Fibroblast of skin of abdomen (primary cell): ENCODE measurements at places on chromosomes 5 and 9.
A peak's percentile ranks its signal among the peaks of the same experiment; 100 is the strongest.

- no peak for DNase-seq
Measured at GRCh38 chr9:6605202-6605601, 40.3 kb downstream of the GLDC start.

DNA sequence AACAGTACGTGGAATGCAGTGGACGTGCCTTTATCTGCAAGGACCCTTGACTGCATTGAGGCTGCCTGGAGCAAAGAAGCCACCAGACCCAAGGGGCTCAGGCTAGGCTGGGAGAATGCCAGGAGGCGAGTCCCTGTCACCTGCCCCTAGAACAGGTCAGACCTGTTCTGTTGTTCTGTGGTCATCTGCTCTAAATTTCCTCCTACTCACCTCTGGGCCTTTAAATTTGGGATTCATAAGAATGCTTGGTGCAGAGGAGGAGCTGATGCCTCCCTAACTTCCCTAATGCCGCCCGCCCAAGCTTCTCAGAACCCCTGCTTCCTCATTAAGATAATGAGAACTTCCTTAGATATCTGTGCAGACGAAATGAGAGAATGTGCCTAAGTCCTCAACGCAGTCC lies 32.0 kb downstream of the DAPK1 start:
- DNase-seq, result no peak

- DNase-seq, result no peak
Measured at GRCh38 chr9:78031444-78031892, at the start of gene GNAQ. Gene GNAQ (minus strand): TSS chr9:78031811. CDS start chr9:78031235, 576 bp downstream.

GRCh38 chr5:15124871-15125568 lies 253.4 kb upstream of the ANKH start:
- no peak for DNase-seq

- no peak for DNase-seq
Measured at GRCh38 chr5:128708841-128709240, 170.8 kb upstream of the FBN2 start.

DNA sequence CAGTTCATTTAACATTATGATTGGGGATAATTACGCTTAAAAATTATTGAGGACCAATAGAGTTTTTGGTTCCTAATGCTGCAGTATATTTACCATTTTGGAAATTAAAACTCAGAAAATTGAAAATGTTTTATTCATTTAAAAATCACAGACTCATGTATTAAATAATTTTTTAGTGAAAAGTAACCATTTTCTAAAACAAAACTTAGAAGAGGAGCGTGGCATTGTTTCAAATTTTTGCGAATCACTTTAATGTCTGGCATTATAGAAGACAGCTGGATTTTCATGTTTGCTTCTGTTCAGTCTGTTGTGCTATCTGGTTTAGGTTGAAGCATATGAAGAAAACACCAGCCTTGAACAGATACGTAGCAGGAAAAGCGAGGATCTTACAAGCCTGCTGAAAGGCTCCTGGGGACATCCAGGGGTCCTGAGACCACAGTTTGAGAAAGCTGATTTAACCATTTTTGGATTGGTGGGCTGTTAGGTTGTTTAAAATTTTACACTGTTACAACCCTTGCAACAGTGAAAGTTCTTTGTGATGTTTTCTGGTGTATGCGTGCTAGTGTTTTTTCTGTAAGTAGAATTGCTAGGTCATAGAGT lies 1.6 kb downstream of the ZFYVE16 start:
- DNase-seq, result peak; percentile 4

- no peak for DNase-seq
Measured at GRCh38 chr5:81896764-81897163, 75.1 kb upstream of the ATG10 start.

GRCh38 chr5:98791898-98792580 lies 18.6 kb downstream of the RGMB start:
- DNase-seq, result no peak

- DNase-seq, result no peak
Measured at GRCh38 chr5:169938439-169938838, 41.9 kb downstream of the INSYN2B start.

DNA sequence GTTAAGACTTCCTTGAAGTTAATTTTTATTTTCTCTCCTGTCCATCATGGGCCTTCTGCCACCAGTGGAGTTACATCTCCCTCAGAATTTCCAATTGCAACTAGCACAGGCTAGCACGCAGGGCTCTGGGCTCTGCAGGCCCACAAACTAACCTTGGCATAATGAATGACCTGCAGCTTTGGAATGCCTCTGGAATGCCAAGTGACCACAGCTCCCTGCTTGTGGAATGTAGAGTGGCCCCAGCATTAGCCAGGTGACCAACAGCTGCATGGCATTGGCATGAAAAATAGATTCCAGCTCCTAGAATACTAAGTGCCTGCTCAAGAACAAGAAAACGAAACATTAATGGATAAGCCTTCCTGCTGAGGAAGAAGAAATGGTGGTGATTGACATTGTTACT lies 726.1 kb downstream of the BRINP1 start:
- DNase-seq, result no peak

DNA sequence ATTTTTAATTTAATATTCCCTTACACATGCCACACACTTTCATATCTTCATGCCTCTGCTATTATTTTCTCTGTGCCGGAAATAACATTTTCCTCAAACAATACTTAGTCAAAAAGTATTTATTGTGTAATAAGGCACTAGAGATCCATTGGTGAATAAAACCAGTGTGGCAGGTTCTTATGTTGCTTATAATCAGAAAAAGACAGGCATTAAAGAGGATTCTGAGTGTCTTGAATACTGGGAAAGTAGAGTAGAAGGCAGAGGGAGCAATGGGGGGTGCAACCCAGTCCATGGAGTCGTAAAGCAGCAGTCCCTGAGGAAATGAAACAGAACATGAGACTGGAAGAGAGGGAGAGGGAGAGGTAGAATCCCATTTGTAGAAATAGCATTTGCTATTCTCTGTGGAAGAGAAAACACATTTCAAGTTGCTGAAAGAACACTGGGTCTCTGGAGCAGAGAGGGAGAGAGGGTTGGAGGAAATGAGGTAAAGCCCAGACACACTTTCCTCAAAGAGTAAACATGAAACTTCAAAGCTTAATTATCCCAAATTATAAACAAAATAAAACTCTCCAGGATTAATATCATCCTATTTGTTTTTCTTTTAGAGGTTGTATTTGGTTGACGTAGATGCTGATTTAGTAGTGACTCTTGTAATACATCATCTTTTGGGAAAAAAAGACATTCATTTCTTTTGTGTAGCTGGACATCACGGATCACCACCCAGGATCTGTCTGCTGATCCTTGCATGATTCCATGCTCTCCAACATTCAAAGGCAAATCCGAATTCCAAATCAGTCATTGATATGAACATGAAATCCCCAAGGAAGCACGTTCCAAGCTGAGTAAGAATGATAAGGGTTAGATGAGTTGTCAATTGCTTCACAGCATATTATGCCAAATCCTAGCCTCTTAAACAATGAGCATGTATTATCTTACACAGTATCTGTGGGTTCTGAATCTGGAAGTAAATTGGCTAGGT lies 37.4 kb upstream of the GRAMD2B start:
- DNase-seq, result no peak

DNA sequence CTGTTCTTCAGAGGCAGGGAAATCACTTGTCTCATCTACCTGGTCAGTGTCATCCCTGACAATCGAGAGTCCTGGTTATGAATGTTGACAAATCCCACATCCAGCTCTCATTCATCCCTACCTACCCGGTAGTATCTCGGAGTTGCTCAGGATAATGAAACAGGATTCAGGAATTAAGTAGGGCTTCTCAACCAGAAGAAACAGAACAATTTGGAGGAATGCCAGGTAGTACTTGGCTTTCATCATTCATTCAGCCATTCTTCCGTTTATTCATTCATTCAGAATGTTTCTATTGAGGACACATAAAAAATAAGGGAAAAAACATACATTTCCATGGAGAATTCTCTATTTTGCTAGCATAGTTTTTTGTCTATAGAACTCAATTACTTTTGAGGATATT lies 195.0 kb downstream of the ARHGEF28 start:
- DNase-seq, result no peak

- peak; percentile 39 for DNase-seq
Measured at GRCh38 chr9:36560771-36561170, 11.9 kb upstream of the MELK start.

GRCh38 chr9:14348373-14349145 lies 34.6 kb upstream of the NFIB start:
- DNase-seq, result no peak

DNA sequence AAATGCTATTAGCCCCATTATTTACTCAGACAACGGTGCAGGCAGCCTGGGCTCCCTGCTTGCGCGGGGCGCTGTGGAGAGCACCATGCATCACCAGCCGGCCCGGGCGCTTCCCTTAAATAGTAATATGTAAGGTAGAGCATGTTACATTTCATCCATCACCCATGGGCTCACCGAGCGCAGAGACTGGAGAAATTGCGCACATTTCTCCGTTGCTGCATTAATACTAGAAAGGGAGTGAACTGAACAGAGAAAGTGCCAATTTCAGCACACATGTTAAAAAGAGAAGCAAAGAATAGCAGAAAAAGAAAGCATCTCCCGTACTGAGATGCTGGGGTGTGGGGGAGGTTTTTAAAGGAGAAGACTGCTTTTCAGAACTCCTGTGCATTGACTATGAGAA lies 400.3 kb downstream of the ZSWIM6 start:
- no peak for DNase-seq

GRCh38 chr5:14826714-14827113 lies 44.9 kb downstream of the ANKH start:
- DNase-seq, result no peak

DNA sequence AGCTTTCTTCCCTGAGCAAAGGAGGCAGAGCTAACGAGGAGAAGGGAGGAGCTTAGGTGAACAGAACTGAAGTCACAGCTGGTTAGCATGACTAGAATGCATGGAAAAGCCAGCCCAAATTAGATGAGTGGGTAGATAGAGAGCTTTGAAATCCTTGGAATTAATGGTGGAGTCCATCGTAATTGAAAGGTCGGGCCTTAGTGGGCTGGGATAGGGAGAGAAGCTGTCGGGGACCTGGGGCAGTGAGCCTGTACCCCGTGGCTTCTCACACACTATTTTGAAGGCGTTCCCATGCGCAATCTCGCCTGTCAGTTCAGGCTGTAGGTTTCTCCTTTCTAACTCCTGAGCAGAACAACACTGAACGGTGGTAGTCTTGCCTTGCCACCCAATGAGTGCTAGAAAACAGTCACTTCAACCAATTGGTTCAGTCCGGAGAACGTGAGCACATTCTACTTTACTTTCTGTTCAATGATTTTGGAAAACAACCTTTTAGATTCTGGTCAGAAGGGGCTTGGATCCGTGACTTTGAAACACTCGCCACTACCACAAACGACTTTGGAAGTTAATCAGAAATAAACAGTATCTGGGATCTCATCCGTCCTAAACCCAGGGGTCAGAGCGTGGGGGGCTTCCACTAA lies 655 bp upstream of the RAI14 start:
- DNase-seq, result peak; percentile 90

- no peak for DNase-seq
Measured at GRCh38 chr9:23587433-23587832, 238.6 kb downstream of the ELAVL2 start.

DNA sequence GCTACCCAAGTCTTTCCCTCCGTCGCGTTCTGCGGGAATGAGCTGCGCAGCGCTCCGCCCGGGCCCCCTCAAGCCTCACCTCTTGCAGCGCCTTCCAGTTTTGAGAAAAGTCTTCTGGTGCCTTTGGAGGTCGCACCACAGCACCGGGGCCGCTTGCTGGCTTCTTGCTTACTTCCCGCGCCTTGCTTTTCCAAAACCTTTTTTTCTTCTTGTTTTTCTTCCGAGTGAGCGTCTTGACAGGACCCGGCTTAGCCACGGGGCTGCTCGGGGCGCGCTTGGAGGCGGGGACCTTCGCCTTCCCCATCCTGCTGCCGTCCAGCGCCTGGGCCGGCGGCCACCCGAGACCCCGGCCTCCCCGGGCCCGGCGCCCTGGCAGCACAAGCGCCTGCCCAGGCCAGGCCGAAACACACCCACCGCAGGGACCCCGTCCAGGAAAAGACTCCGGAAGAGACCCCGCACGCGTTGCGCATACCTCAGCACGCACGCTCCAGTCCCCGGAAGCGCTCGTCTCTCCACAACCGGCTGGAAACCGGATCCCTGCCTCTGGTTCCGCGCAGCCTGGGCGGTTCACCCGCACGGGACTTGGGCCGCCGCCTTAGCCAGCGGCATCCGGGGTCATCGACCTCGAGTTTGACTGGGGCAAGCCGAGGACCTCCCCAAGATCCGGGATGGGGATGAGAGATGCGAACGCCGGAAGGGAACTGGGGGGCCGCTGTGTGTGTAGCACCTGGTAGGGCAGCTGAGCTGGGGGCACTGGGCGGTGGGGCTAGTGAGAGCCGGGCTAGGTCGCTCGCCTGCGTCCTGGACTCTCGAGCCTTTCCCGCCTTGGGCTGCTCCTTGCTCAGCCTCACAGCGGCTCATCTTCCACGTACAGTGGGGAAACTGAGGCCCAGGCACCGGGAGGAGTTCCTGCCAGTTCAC lies at the start of gene REXO4:
TSS of gene REXO4 (minus strand) at position 470 of the 921 bp plus-strand sequence. CDS start at position 304, 166 bp downstream.
- DNase-seq, result peak; percentile 89

GRCh38 chr5:81609810-81610375 lies 141.0 kb downstream of the SSBP2 start:
- DNase-seq, result no peak

- no peak for DNase-seq
Measured at GRCh38 chr5:160064995-160065614, 54.1 kb downstream of the PWWP2A start.

DNA sequence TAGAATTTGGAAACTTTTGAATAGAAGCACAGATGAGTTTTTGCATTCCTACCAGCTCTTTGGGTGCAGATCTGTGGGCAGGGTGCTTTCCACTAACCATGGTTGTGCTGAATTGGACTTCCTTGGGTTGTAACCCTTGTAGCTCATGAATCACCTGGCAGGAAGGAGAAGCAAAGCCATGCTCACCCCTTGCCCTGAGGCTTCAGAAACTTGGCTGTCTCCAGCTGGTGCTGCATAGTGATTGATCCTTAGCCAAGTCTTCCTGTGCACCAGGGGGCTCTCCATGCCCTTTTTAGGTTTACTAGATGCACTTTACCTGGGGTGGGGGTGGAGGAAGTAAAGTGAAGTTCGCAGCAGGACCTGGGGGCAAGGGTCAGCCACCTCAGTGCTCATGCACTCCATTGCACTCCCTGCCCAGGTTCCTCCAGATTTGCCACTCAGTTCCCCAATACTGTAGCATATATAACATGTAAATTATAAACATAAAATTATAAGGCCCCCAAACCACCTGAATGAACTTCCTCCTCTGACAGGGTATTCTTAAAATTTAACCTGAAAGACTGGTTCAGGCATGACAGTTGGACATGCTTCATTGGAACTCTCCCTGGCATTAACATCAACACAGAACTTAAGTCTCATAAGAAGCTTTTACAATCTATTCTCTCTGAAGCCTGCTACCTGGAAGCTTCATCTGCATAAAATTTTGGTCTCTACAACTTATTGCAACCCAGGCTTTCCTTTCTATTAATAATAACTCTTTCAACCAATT lies 25.8 kb upstream of the IFNA14 start:
- no peak for DNase-seq
